ENCODE measurements at places on chromosomes 4 and X.

- no peak for DNase-seq
Measured at GRCh38 chr4:81828991-81829390, 357.3 kb upstream of the RASGEF1B start.

DNA sequence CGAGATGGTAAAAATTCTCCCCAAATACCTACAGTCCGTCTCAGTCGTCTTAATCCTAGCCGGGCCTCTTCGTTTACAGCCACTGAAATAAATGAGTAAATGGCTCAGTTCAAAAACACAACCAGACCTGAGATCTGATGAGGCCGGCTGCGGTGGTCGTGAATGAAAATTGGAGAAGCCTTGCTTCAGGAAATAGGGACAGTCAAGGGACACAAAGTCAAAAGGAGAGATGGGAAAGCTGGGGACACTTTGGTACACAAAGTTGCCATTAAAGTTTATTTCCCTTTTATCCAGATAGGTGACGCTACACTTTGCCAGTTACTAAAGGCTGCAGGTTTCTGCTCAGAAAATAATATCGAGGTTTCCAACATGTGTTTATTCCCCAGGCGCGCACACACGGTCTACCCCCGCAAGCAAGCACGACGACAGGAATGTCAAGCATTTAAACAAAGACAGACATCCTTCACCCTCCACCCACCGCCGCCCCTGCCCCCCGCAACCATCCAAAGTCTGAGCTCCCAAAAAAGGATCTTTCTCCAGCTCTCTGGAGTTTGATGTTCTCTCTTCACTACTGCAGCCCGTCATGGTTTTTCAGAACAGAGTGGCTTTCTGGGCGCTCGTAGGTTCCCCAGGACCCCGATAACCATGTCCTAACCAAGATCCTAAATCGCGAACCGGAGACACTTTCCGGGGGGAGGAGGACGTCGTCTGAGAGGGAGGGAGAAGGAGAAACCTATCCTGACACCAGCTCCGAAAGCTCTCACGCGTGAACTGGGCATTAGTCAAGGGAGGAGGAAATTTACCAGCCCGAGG, 1.3 kb upstream of the PCDH7 start:
- no peak for DNase-seq

- no peak for DNase-seq
Measured at GRCh38 chrX:13386636-13387035, 66.8 kb upstream of the ATXN3L start.

GRCh38 chr4:52726826-52727580, 24.2 kb downstream of the ERVMER34-1 start:
- no peak for DNase-seq

DNA sequence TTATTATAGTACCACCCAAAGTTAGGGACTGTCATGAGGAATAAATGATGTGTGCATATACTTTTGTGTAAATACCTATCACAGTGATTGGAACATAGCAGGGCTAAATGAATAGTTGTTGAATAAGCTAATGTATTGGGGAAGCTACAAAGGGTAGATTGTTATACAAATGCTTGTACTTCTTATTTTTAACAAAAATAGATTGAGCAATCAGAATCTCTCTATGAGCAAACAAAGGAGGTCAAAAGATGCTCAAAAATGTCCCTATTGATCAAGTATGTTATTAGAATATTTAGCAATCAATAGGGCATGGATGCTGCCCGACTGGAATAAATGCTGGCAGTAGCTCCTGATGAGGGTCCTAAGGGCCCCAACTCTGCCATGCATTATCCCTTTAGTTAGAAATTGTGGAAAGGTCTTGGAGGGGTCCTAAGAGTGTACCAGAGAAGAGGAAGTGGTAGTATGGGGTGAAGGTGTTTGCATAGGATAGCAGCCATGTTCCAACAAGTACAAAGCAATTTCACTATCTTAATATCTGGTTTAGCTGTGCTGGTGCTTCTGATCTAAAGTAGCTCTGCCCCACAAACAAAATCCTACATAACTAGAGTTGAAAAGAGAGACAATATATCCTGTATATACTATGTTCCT, 33.1 kb upstream of the TAPT1 start:
- DNase-seq: no peak

DNA sequence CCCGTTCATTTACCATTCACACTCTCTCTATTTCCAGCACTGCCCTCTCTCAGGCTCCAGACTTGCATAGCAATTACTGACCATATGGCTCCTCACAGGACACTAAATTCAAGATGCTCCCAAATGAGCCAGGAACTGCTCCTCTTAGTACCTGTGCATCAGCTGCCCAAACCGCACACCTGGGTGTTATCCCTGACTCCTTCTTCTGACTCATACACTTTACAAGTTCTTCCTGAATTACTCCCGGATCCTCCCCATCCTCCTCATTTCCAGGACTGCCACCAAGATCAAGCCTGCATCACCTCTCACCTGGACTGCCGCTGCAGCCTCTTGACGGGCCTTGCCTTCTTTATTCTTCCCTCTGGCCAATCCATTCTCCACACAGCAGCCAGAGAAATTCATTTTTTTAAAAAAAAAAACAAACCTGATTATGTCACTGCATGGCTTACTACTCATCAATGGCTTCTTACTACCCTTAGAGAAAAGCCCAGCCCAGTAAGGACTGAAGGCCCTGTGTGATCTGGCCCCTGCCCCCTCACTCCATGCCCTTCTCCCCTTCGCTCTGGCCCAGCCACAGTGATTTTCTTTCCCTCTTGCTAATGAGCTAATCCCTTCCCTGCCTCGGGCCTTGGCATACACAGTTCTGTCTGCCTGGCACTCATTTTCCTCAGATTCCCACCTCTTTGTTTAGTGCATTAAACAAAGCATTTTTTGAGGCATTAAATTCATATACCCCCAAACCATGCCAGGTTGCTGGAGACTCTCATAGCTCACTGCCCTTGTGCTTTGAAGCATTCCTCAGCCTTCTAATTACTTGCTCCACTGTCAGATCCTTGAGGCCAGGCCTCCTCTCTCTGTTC, 92.0 kb downstream of the PDGFRA start:
- DNase-seq: no peak

GRCh38 chrX:32597777-32598176, 613.6 kb downstream of the DMD start:
- no peak for DNase-seq

GRCh38 chrX:92283308-92283707, 504.1 kb downstream of the PCDH11X start:
- no peak for DNase-seq

DNA sequence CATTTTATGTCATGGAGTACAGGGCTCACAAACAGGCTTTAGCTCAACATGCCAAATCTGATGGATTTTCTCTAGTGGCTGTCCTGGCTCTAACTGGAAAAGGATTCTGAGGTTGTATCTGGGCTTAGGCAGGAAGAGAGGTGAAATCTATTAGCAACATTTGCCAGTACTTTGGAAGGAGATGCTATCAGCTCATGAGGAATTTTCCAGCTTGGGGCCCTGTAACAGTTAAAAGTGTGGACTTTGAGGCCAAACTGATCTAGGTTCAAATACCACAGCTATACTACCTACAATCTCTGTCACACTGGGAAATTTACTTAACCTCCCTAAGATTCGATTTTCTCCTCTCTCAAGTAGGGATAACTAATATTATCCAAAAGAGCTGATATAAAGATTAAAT, 119.0 kb upstream of the HCCS start:
- no peak for DNase-seq

GRCh38 chrX:41332005-41332404, 2.0 kb upstream of the DDX3X start:
- no peak for DNase-seq

- DNase-seq: no peak
Measured at GRCh38 chr4:172850838-172851237, 317.8 kb upstream of the GALNT7 start.

GRCh38 chr4:39808231-39808749, 110.4 kb downstream of the UBE2K start:
- no peak for DNase-seq

GRCh38 chrX:70423936-70424675, 992 bp downstream of the GDPD2 start:
- no peak for DNase-seq

- DNase-seq: no peak
Measured at GRCh38 chr4:157271166-157271869, 50.8 kb downstream of the GRIA2 start.

- DNase-seq: no peak
Measured at GRCh38 chr4:147772459-147772969, 40.6 kb downstream of the ARHGAP10 start.

DNA sequence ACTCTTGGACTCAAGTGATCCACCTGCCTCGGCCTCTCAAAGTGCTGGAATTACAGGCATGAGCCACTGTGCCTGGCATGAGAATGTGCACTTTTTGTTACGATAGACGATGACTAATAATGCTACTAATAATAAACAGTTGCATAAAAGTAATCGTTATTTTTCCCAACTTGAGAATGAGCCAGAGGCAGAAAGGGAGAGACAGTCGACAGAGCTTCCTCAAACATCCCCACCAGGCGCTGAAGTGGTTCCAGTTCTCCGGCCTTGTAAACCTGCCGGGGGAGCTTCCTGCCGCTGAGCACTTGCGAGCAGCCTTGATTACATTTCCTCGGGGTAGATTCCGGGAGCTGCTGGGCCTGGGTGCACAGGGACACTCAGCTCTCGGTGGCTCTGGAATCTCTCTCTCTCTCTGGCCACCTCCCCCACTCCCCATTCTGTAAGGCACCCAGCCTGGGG, 8.9 kb upstream of the HTRA3 start:
- no peak for DNase-seq

- no peak for DNase-seq
Measured at GRCh38 chr4:104500442-104500841, 5.7 kb upstream of the CXXC4 start.

DNA sequence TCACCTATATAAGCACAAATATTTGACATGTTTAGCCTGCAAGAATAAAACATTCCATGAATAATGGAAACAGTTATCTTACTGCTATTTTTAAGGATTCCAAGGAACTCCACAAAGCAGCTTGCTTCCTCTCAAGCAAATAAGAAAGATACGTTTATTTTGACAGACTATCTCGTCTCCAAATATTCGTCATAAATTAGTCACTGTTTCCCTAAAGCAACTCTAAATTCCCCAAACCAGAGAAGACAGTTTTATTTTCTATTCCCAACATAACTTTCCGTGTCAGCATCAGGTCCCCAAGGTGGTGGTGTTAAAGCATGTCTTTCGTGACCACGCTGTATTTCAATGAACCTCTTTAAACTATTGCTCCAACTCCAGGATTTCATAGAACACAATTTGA, 24.3 kb upstream of the DKK2 start:
- no peak for DNase-seq

DNA sequence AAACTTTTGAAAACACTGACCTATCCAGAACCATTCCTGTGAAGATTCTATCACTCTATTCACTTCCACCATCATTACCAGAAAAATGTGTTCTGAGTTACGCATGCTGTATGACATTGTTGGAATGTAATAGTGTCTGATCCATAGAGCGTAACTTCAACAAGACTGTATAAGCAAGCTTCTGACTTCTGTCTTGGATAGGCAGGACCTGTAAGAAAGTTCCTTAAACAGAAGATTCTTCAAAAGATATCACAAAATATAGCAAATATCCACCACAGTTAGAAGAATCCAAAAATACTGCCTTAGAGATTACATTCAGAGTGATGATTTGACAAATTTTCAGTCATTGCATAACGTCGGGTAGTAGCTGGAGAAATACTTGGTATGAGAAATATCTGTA, 14.0 kb upstream of the SPOCK3 start:
- no peak for DNase-seq

DNA sequence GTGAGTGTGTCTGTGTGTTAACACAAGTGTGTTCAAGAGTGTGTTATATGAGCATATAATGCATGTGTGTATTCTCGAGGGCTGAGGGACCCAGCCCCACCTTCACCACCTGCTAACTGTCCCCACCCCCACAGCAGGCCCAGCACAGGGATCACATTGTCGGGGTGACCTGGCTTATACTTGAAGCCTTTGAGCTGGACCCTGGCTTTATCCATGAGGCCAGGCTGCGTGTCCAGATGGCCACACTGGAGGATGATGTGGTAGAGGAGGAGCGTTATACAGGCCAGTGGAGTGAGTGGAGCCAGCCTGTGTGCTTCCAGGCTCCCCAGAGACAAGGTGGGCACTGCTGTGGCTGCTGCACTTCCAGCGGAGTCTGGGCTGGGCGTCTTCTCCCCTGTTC, 7.6 kb downstream of the IL9R start:
- DNase-seq: no peak

GRCh38 chr4:3231471-3231870, 17.5 kb upstream of the MSANTD1 start:
- no peak for DNase-seq

DNA sequence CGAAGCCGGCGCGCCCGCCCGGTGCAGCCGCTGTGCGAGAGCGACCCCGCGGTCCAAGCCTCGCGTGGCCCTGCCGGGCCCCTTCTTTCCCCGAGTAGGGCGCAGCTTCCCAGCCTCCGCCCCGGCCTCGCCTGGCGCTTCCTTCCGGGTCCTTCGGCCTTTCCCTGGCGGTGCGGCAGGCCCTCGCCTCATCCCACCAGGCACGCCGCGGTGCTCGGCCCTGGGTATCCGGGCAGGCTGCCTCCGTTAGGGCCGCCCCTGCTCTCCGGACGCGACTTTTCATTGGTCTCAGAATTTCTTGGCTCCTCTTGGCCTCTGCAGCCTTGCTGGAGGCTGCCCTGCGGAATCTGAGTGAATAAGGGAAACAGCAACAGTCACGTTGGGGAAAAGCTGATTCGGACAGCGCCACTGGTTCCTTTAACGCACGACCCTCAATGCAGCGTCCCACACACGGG, 429 bp downstream of the UVSSA start:
- DNase-seq: peak; percentile 31

- DNase-seq: no peak
Measured at GRCh38 chr4:156593464-156593863, 378.1 kb downstream of the PDGFC start.

- DNase-seq: no peak
Measured at GRCh38 chrX:42754115-42754514, 23.8 kb downstream of the PPP1R2C start.

GRCh38 chr4:109238746-109239145, 63.7 kb downstream of the COL25A1 start:
- no peak for DNase-seq

DNA sequence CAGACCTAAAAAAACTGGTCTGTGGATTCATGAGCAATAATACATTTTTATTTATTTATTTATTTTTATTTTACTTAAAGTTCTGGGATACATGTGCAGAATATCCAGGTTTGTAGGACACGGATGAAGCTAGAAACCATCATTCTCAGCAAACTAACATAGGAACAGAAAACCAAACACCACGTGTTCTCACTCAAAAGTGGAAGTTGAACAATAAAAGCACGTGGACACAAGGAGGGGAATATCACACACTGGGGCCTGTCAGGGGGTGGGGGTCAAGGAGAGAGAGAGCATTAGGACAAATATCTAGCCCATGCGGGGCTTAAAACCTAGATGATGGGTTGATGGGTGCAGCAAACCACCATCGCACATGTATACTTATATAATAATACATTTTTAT, 705.9 kb downstream of the RAB28 start:
- DNase-seq: no peak

GRCh38 chrX:2342874-2343273, 157.9 kb downstream of the DHRSX start:
- DNase-seq: no peak

GRCh38 chrX:5775846-5776430, 452.7 kb downstream of the NLGN4X start:
- no peak for DNase-seq

Measured in activated CD4-positive, alpha-beta T cell treated with anti-CD3 and anti-CD28 coated beads, Interleukin-2, amount 50 U/mL, for 24 hours (primary cell).